ENCODE measurements at places on chromosomes 7 and 10.

- DNase-seq = no peak
These were observed 62.6 kb downstream of the SH2D4B start for GRCh38 chr10:80600256-80600655.

- DNase-seq = no peak
These were observed 32.1 kb downstream of the BTRC start for GRCh38 chr10:101385866-101386658.

GRCh38 chr7:34928052-34928451, 109.2 kb downstream of the DPY19L1 start:
- no peak for DNase-seq

DNA sequence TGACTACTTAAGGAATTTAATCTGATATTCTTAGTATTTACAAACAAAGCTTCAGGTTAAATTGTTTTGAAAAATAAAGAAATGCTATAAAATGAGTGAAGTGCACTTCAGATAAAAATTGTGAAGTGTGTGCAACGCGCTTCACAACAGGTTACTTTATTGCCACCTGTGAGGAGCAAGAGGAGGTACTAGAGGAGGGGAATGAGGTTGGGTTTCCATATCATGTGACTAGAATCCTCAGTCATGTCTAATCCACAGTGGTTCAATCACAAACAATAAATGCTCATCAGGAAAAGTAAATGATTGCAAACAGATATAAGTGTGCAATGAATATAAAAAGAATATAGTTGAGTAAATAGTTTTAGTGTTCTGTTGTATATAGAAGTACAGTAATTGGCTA, 34.5 kb upstream of the CD36 start:
- DNase-seq = no peak

GRCh38 chr7:113446391-113446790, 328.0 kb upstream of the SMIM30 start:
- DNase-seq = no peak

DNA sequence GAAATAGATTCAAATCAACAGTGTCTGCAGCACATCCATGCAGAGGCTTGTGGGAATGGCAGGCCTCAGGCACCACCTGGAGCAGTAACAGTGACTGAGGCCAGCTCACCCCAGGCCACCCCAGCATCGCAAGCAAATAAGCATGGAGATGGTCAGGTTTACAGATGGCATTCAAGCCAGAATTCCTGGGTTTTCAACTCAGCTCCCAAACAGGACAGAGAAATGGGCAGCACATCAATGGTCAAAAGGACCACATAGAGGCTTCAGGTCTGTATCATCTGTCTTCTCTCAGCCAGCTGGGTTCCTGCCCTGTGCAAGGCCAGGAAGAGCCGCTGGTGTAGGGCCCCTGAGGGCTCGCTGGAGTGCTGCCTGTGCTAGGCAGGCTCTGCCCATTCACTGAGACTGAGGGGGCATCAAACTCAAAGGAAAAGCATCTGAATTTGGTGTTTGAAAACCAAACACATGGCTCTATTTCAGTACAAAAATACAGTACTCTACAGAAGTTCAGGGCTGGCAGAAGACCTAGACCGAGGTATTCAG, 112.5 kb downstream of the KMT2E start:
- DNase-seq = no peak

DNA sequence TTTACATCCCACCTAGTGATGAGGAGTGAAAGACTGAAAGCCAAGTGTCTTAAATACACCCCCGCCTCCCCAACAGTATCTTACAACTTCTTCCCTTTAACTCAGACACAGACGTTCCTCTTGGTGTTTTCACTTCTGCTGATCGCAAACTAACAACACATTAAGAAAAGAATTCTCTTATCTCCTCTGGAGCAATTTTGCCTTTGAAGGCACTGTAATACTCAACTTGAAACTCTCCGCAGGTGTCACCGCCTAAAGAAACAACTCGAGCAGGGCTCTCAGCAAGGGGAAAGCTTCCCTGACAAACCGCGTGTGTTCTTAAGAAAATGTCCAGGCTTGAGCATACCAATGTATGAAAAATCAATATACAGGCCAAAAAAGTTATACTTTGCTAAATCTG, 452 bp downstream of the SEMA3C start:
- no peak for DNase-seq

DNA sequence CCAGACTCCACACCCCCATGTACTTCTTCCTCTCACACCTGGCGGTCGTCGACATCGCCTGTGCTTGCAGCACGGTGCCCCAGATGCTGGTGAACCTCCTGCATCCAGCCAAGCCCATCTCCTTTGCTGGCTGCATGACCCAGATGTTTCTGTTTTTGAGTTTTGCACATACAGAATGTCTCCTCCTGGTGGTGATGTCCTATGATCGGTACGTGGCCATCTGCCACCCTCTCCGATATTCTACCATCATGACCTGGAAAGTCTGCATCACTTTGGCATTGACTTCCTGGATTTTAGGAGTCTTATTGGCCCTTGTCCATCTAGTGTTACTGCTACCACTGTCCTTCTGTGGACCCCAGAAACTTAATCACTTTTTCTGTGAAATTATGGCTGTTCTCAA, 4.8 kb downstream of the OR2A25 start:
- DNase-seq = no peak

- DNase-seq = no peak
These were observed 425.1 kb upstream of the NPVF start for GRCh38 chr7:25653384-25653783.

GRCh38 chr7:112112822-112113255, 93.4 kb downstream of the DOCK4 start:
- DNase-seq = no peak

GRCh38 chr10:46541017-46541661, 15.3 kb downstream of the GPRIN2 start:
- no peak for DNase-seq

GRCh38 chr7:111358915-111359314, 203.4 kb downstream of the IMMP2L start:
- DNase-seq = no peak

- no peak for DNase-seq
These were observed 62.9 kb downstream of the GRM8 start for GRCh38 chr7:127189886-127190285.

DNA sequence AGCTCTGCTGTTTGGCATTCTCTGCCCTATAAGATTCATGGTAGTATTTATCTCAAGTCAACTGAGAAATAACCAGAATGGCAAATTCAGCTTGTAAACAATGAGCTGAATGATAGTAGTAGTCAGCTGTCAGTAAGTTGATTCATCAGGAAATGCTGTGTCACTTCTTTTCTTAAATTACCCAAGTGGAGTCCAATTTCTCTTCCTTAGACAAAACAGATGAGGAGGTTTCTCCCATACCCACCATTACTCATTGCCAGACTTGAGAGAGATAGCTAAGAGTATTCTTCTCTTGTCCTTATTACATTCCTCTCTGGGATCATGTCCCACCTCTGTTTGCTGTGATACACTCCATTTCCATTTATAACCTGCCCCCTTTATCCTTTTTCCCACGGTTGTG, 159.8 kb upstream of the STEAP1 start:
- no peak for DNase-seq

GRCh38 chr10:43574001-43574892, at the start of gene ZNF239:
Gene ZNF239, minus strand, starts transcription at chr10:43574616. Its CDS starts 16,537 bp downstream, at chr10:43558079.
- peak; percentile 81 for DNase-seq

- no peak for DNase-seq
These were observed 21.8 kb downstream of the CUL1 start for GRCh38 chr7:148720472-148720871.

DNA sequence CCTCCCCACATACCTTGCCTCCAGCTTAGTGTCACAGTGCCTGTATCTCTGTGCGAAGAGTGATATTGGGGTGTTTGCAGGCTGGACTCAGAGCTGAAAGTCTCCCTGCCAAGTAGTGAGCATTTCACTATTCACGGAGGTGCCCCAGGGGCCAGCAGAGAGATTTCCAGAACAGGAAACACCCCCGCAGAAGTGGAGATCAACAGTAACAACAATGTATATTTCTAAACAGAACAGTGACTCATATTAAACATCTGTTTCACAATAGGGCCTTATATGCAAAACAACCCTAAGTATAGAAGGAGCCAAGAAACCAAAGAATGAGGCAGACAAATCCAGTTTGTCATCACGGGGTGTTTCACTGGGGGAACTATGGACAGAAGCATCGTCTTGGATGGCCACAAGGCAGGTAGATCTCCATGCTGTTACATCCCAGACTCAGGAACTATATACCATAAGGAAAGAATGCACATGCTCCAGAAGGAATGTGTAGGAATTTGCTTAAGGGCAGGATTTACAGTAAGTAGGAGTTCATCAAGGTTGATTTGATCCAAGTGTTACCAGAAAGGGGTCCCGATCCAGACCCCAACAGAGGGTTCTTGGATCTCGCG, 29.3 kb upstream of the CCL24 start:
- no peak for DNase-seq

DNA sequence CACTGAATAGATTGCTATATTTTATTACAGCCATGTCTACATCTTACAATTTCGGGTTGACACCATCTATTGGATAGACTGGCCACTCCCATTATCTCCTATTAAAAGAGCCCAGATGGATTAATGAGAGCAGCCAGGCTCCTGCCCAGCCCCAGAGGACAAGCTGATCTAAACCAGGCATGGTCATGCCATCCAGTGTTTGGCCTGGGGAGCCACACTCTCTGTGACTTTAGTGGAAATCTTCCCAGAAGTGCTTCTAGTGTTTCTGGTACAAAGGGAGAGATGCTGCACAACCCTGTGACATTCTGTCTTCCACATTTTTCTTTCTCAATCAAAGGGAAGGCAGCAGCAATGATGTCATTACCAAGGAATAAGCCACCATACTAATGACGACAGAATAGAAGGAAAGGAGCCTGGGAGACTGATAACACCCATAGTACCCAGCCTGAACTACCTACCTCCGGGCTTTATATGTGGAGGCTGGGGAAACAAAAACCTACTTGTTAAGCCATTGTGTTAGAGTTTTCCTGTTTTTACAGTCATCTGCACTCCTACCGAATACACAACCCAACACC, 5.0 kb downstream of the NEBL start:
- no peak for DNase-seq

DNA sequence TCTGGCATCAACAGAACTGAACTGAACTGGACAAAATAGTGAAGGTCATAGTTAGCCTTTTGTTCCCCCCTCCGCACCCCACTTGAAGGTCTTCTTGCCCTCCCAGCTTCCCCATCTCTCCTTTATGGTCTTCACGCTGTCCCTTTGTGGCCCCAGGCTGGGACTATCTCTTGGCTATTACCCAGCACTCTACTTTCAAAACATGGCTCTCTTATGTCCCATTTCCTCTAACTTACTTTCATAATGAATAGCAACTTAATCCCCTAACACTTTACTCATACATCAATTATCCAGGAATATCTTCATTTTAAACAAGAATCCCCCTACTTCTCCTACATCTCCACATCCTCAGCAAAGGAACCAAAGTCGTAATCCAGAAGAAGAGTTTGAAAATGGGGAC, 135.3 kb upstream of the ITGB1 start:
- no peak for DNase-seq

GRCh38 chr7:153091477-153091876, 331.9 kb downstream of the ACTR3B start:
- DNase-seq = no peak

- no peak for DNase-seq
These were observed 54.7 kb upstream of the AMPH start for GRCh38 chr7:38685851-38686250.

DNA sequence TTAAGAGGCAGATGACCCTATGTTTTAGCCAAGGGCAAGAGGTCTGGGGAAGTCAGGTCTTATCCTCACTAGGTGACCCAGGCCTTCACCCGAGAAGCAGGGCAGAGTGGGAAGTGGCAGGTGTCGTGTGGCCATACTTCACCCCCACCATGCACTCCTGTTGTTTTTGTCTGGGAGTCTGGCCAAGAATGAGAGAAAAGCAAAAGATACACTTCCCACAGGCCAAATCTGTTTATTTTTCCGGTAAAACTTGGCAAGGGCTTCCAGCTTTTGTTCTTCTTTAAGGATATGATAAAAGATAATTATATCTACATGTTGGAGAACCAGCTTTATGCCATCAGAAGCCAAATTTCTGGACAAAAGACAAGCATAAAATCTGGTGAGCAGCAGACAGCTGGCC, 137.4 kb upstream of the CDC14C start:
- no peak for DNase-seq

GRCh38 chr10:34049887-34050286, 715.4 kb upstream of the NRP1 start:
- no peak for DNase-seq

- no peak for DNase-seq
These were observed 538.2 kb upstream of the DPP6 start for GRCh38 chr7:153514032-153514431.

GRCh38 chr10:123991611-123992570, 100.3 kb upstream of the CPXM2 start:
- DNase-seq = no peak

DNA sequence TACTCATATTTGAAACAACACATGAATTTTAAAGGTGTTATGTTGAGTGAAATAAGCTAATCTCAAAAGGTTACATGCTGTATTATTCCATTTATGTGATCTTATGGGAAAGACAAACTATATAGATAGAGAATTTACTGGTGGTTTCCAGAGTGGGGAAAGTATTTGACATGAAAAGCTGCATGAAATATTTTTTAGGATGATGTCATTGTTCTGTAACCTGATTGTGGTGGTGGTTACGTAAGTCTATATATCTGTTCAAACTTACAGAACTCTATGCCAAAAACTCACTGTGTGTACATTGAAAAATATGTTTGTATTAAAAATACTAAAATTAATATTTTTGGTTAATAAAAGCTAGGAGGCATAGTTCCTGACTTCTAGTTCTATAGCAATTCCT, 453.0 kb downstream of the SORCS3 start:
- DNase-seq = no peak
